ENCODE measurements at places on chromosomes 7 and 10.

- DNase-seq = peak; percentile 73
Observed at GRCh38 chr10:124650820-124651401, 93.3 kb downstream of the FAM53B start.

- no peak for DNase-seq
Observed at GRCh38 chr10:86729677-86730076, 26.7 kb upstream of the BMPR1A start.

DNA sequence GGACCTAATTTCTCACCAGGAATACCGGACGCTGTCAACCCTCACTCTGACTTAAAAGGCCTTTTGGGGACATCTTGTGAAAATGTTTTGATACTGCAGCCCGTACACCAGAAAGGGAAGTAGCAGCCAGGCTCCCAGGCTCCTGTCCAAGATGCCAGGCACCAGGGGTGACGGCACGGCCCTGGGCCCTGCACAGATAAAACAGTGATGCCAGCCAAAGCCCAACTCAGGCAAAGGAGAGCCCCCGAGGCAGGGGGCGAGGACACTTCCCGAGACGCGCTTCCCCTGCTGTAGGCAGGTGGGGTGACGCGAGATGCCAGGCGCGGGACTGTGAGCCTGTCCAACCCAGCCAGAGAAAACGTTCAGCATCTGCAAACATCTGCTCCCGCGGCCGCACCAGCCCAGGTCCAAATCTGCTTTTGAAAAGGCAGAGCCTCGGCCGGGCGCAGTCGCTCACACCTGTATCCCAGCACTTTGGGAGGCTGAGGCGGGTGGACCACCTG is 15.7 kb downstream of the ZFAND2A start:
- no peak for DNase-seq

GRCh38 chr7:13047061-13047460 is 359.6 kb downstream of the ARL4A start:
- no peak for DNase-seq

DNA sequence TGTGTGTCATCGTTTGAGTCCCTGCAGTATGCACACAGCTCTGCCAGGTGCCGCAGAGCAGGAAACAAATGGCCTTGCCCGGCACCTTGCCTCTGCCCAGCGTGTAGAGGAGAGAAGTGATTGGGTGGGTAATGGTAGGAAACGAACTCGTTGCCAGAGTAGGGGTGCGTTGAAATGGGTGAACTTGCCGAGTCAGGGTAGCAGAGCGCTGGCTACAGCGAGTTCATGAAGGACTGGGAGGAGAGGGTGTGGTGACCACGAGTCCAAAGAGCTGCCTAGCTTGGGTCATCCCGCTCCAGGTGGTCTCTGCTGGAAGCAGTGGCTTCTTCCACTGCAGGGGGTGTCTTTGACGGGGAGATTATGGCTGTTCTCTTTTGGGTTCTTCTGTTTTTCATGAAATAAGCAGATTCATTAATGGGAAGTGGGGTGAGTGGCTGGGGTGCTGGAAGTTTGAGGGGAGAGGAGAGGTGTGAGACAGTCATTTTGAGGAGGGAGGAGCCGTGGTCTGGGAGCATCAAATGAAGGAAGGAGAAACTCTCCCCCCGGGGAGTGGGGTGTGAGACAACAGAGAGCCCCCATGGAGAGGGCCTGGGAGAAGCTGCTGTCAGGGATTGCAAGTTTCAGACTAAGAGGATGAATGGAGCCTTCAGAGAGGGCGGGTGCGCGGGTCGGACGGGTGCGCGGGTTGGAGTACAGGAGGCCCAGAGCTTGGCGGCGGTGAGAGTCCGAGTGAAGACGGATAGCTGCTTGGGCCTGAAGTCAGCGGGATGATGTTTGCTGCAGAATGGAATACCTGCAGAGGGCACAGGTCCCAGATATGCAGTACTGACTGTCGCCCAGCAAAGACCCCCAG is 26.2 kb downstream of the PPP2R2D start:
- no peak for DNase-seq

- peak; percentile 12 for DNase-seq
Observed at GRCh38 chr7:24587853-24588252, 14.6 kb downstream of the PALS2 start.

Measured in T-helper 22 cell (primary cell).